Endodermal cell (in vitro differentiated cells): ENCODE measurements at places on chromosomes 3 and 15.

- peak; percentile 80 for DNase-seq
These were observed 20.6 kb upstream of the KCTD6 start for GRCh38 chr3:58471025-58471887.

DNA sequence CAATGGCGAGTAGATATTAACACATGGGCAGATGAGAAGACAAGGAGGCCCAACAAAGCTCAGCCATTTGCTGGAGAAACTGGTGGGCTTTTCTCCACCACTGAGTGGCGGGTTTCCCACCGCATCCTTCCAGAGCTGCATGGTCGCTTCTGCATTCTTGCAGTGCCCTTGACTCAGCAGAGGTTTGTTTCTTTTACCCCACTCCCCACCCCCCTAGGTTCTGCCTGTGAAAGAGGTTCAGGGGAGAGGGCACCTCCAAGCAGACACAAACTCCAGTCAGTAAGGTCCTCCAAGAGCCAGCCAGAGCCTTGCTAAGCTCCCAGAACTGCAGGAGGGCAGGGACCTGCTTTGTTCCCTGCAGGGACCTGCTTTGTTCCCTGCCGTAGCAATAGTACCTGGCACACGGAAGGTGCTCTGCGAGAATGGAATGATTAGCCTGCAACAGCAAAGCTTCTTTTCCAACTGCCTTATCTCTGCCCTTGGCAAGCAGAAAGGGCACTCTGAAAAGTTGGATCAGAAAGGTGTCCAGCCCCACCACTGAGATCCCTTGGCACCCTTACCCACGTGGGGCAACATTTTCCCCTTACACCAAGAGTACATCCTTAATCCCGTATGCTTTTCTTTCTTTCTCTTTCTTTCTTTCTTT is 1.4 kb downstream of the PAQR5 start:
- peak; percentile 85 for DNase-seq

DNA sequence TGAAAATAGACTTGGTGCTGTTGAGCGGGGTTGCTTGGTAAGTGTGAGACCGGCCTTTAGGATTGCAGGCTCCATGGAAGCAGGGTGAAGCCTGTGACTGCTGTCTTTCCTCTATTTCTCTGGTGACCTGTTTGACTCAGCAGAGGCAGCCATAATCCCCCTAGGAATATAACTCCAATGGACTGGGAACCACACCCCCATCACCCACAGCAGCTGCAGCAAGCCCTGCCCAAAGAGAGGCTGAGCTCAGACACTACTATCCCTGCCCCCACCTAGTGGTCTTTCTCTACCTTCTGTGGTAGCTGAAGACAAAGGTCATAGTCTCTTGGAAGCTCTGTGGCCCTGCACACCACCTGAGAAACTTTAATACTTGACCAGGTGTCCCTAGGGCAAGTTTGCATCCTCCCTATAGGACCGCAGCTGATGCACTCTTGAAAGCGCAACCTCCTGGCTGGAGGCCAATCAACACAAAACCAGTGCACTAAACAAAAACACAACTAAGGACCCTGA is 133.6 kb upstream of the MRPL3 start:
- peak; percentile 48 for DNase-seq

DNA sequence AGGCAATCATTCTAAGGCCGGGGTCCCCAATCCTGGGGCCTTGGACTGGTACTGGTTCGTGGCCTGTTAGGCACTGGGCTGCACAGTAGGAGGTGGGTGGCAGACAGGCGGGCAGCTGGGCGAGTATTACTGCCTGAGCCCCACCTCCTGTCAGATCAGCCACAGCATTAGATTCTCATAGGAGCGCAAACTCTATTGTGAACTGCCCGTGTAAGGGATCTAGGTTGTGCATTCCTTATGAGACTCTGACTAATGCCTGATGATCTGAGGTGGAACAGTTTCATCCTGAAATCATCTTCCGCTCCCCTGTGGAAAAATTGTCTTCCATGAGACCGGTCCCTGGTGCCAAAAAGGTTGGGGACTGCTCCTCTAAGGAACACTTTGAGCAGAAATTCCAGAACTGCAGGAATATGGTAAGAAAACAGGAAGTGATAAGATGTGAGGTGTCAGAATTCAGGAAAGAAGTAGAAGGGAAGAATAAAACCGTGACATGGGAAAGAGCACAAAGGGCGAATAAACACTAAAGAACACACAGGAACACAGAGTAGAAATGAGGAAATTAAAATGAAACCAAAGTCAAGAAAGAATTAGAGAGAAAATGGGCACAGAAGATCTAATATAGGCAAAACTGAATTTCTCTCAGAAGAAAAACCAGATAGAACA is 57.6 kb downstream of the PDCD6IP start:
- no peak for DNase-seq

GRCh38 chr3:157201648-157202278 is 41.8 kb upstream of the CCNL1 start:
- DNase-seq, result no peak

DNA sequence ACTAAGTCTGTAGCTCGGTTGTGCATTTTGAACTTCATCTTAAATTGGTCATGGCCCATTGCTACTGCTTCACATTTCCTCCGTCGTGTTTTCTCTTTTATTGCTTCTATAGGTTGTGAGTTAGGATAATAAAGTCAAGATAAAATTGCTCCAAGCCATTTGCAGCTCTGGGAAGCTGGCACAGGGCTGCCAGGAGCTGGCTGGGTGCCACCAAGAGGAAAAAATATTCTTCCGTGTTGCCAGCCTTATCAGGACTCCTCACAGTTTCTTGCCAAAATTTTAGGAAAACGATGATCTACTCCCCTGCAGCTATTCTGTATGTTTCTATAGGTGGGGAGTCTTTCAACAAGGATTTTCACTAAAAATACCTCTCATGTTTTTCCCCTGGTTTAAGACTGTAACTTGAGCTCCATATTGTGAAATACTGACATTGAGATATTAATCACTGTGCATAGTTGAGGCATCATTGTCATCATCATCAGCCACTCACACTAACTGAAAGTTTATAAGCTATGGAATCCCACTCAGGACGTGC is 55.4 kb upstream of the PIAS1 start:
- DNase-seq, result no peak
